ENCODE measurements at places on chromosomes 12 and 14. TPM values are rescaled to one million over a fixed set of nuclear protein-coding genes. Genes with fewer than 3 reads are reported as not detected.

- H3K4me3 ChIP-seq: peak overlapping the region; percentile 96
- peaks cover 42% of the 10 kb centered on the region for H3K4me1 ChIP-seq
- peaks cover 4% of the 10 kb centered on the region for H3K36me3 ChIP-seq
- H3K27ac ChIP-seq: peak overlapping the region; percentile 93
- no peaks in the 10 kb centered on the region for H3K27me3 ChIP-seq
These were observed 575 bp downstream of the TRAF3 start for GRCh38 chr14:102777711-102778337.

- H3K4me3 ChIP-seq: no peak overlapping the region
- H3K36me3 ChIP-seq: no peaks in the 10 kb centered on the region
- no peaks in the 10 kb centered on the region for H3K4me1 ChIP-seq
- no peak for DNase-seq
These were observed 151.2 kb downstream of the C12orf75 start for GRCh38 chr12:105481392-105482300.

- H3K4me3 ChIP-seq: no peak overlapping the region
- no peaks in the 10 kb centered on the region for H3K27me3 ChIP-seq
- no peaks in the 10 kb centered on the region for H3K36me3 ChIP-seq
These were observed 250.7 kb downstream of the RMST start for GRCh38 chr12:97713270-97713669.

- no peaks in the 10 kb centered on the region for H3K36me3 ChIP-seq
- H3K4me1 ChIP-seq: peaks cover 3% of the 10 kb centered on the region
- H3K27me3 ChIP-seq: peaks cover 43% of the 10 kb centered on the region
- no peak overlapping the region for H3K27ac ChIP-seq
- no peak for DNase-seq
- H3K4me3 ChIP-seq: no peak overlapping the region
These were observed 21.9 kb downstream of the DHRS2 start for GRCh38 chr14:23657959-23658470.

DNA sequence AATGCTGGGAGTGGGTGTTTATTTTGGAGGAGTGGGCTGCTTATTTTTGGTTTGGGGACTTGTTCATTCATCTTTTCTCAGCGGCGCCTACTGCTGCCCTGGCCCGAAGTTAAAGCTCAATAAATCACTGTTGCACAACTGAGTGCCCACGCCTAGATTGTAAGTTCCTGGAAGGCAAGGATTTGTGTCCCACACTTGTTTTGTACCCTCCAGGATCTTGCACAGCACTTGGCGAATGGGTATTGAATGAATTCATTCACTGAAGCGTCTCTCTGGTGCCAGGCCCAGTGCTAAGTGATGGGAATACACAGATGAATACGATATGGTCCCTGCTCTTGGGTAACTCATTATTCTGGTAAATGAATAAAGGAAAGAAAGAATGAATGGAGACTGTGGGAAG is 153.3 kb upstream of the PARP11 start:
- peaks cover 25% of the 10 kb centered on the region for H3K4me1 ChIP-seq
- peak overlapping the region; percentile 39 for H3K4me3 ChIP-seq
- H3K27ac ChIP-seq: no peak overlapping the region
- H3K27me3 ChIP-seq: peaks cover 5% of the 10 kb centered on the region
- no peak for DNase-seq
- no peaks in the 10 kb centered on the region for H3K36me3 ChIP-seq

DNA sequence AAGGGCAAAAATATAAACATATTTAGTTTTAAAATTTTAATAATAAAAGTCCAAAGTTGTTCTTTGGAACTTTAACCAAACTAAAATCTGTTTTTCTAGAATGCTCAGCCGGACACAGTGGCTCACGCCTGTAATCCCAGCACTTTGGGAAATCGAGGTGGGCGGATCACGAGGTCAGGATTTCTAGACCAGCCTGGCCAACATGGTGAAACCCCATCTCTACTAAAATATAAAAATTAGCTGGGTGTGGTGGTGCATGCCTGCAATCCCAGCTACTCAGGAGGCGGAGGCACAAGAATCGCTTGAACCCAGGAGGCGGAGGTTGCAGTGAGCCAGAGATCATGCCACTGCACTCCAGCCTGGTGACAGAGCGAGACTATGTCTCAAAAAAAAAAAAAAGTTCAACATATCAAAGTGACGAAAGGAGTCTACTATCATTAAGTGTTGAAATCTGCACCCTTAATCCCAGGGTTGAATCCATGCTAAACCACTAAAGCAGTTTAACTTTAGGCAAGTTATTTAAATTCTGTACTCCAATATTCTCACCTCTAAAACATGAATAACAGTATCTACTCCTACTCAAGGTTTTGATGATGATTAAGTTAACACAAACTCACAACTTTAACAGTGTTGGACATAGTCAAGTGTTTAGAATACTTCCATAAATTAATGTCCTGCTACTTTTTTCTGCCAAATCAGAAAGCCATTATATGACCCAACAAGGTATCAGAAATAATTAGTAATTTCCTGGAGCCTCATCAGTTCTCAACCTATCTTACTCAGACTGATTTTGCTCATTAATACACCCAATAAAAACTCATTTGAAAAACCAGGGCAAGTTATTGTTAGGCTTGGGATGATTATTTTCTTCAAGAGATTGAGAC is 11.0 kb downstream of the HNRNPC start:
- DNase-seq: no peak
- peak overlapping the region; percentile 100 for H3K27ac ChIP-seq
- H3K36me3 ChIP-seq: peaks cover 13% of the 10 kb centered on the region
- no peaks in the 10 kb centered on the region for H3K27me3 ChIP-seq
- peaks cover 59% of the 10 kb centered on the region for H3K4me1 ChIP-seq
- peak overlapping the region; percentile 85 for H3K4me3 ChIP-seq

DNA sequence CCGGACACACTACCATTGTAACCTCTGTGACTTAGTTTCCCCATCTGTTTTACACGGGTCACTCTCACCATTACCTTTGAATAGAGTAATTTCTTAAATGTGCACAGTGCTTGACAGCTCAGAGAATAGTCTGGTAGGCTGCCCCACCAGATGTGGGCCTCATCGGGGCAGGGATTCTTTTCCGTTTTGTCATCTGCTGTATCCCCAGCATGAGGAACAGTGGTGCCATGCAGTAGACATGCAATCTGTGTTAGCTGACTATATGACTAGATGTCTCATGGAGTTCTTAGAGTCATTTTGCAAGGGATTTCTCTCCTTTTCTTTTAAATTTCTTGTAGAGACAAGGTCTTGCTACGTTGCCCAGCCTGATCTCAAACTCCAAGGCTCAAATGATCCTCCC is 44.9 kb upstream of the PLEKHG3 start:
- peaks cover 10% of the 10 kb centered on the region for H3K4me1 ChIP-seq
- H3K27ac ChIP-seq: no peak overlapping the region
- H3K4me3 ChIP-seq: peak overlapping the region; percentile 71
- H3K27me3 ChIP-seq: peaks cover 45% of the 10 kb centered on the region
- H3K36me3 ChIP-seq: peaks cover 4% of the 10 kb centered on the region
- no peak for DNase-seq

The FOXG1 gene
- total RNA-seq: not detected

GRCh38 chr12:103884316-103884715 is 43.3 kb upstream of the NT5DC3 start:
- H3K4me3 ChIP-seq: no peak overlapping the region
- H3K4me1 ChIP-seq: peaks cover 19% of the 10 kb centered on the region
- no peak overlapping the region for H3K27ac ChIP-seq
- no peaks in the 10 kb centered on the region for H3K27me3 ChIP-seq
- no peak for DNase-seq
- no peaks in the 10 kb centered on the region for H3K36me3 ChIP-seq

- H3K27ac ChIP-seq: peak overlapping the region; percentile 84
- no peaks in the 10 kb centered on the region for H3K36me3 ChIP-seq
- no peak for DNase-seq
- peak overlapping the region; percentile 52 for H3K4me3 ChIP-seq
These were observed 59.8 kb downstream of the PLEKHG3 start for GRCh38 chr14:64763801-64764621.

The TAS2R10 gene
- total RNA-seq: not detected

DNA sequence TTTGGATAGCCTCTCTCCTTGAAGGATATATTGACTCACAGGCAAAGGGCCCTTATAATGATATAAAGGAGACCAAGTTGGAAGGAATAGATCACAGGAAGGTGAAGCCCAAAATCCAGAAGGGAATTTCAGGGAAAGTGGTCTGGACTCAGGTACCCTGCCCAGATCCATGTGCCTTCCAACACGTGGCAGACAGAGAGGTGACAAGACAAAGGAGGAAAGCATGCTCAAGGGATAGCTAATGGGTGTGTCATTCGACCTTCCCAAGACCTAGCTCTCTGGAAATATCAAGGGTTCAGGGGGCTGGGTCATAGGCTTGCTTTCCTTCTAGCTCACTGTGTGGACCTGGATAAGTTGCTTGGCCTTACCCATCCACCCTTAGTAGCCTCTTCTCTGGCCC is 214.3 kb downstream of the ZFP36L1 start:
- DNase-seq: no peak
- H3K4me3 ChIP-seq: no peak overlapping the region
- H3K27ac ChIP-seq: no peak overlapping the region
- no peaks in the 10 kb centered on the region for H3K36me3 ChIP-seq

GRCh38 chr14:24416932-24417619 is 12.4 kb downstream of the CBLN3 start:
- H3K4me1 ChIP-seq: peaks cover 4% of the 10 kb centered on the region
- peaks cover 2% of the 10 kb centered on the region for H3K36me3 ChIP-seq
- DNase-seq: no peak
- H3K4me3 ChIP-seq: no peak overlapping the region

The PPFIA2 gene
- total RNA-seq: not detected

GRCh38 chr14:29233188-29233587 is 466.6 kb downstream of the FOXG1 start:
- H3K27me3 ChIP-seq: no peaks in the 10 kb centered on the region
- H3K36me3 ChIP-seq: no peaks in the 10 kb centered on the region
- no peak overlapping the region for H3K4me3 ChIP-seq
- H3K4me1 ChIP-seq: no peaks in the 10 kb centered on the region

The CCND2 gene
- total RNA-seq: 225 TPM

GRCh38 chr14:73738518-73739173 is 24.5 kb upstream of the PNMA1 start:
- peaks cover 37% of the 10 kb centered on the region for H3K4me1 ChIP-seq
- DNase-seq: no peak
- H3K27ac ChIP-seq: peak overlapping the region; percentile 93
- H3K36me3 ChIP-seq: peaks cover 4% of the 10 kb centered on the region
- no peaks in the 10 kb centered on the region for H3K27me3 ChIP-seq

The SCYL2 gene
- total RNA-seq: 30.2 TPM

The RPS6KA5 gene
- 35.4 TPM for total RNA-seq

DNA sequence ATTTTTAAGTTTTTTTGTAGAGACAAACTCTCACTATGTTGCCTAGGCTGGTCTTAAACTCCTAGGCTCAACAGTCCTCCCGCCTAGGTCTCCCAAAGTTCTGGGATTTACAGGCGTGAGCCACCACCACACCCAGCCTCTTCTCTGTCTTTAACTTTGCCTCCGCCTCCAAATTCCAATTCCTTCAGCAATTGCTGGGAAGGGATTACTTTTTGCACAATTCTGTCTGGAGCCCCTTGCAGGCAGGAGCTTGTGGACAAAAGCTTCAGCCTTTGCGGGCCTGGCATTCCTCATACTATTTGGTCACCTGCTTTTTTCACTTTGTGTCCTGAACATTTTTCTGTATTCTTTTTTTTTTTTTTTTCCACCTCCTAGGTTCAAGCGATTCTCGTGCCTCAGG is 26.0 kb downstream of the SH2B3 start:
- H3K4me1 ChIP-seq: peaks cover 82% of the 10 kb centered on the region
- DNase-seq: no peak
- no peaks in the 10 kb centered on the region for H3K27me3 ChIP-seq
- H3K36me3 ChIP-seq: no peaks in the 10 kb centered on the region
- peak overlapping the region; percentile 95 for H3K4me3 ChIP-seq

The DPF3 gene
- 1.2 TPM for total RNA-seq

DNA sequence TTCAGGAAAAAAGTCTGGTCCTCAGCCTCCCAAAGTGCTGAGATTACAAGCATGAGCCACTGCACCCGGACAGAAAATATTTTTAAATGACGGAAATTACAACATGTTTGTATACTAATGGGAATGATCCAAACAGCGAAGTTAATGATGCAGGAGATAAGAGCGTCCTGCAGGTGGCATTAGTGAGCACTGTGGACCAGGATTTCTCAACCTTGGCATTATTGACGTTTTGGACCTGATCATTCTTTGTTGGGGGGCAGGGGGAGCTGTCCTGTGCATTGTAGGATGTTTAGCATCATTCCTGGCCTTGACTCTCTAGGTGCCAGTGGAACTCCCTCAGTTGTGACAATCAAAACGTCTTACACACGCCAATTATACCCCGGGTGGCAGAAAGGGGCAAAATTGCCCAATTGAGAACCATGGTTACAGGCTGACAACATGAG is 34.1 kb downstream of the SCFD1 start:
- H3K27me3 ChIP-seq: no peaks in the 10 kb centered on the region
- no peak overlapping the region for H3K27ac ChIP-seq
- no peaks in the 10 kb centered on the region for H3K4me1 ChIP-seq

DNA sequence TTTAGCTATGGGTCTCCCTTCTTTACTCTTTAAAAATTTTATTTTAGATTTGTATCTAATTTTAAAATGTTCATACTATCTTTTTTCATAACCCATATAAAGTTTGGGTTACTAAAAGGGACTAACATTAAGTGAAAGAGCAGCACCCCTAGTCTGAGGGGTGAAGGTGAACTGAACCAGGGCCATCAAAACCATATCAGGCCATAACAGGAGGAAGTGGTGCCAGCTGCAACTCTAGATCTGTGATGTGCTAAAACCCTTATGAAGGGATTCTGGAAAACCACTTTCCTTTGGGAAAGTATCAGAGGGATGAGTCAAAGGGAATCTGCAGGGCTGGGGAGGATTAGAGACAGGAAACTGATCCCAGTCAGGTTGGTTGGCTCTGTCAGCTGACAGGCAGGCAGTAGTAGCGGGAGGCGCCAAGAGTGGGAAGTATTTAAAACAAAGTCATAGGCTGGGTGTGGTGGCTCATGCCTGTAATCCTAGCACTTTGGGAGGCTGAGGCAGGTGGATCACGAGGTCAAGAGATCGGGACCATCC is 162.5 kb downstream of the PPM1H start:
- H3K27me3 ChIP-seq: no peaks in the 10 kb centered on the region
- peak overlapping the region; percentile 3 for H3K27ac ChIP-seq
- no peak overlapping the region for H3K4me3 ChIP-seq
- H3K36me3 ChIP-seq: no peaks in the 10 kb centered on the region
- DNase-seq: no peak

- no peaks in the 10 kb centered on the region for H3K4me1 ChIP-seq
- no peak overlapping the region for H3K27ac ChIP-seq
- no peaks in the 10 kb centered on the region for H3K36me3 ChIP-seq
- H3K4me3 ChIP-seq: no peak overlapping the region
- H3K27me3 ChIP-seq: no peaks in the 10 kb centered on the region
These were observed 456.2 kb upstream of the MGAT4C start for GRCh38 chr12:86712425-86712843.

DNA sequence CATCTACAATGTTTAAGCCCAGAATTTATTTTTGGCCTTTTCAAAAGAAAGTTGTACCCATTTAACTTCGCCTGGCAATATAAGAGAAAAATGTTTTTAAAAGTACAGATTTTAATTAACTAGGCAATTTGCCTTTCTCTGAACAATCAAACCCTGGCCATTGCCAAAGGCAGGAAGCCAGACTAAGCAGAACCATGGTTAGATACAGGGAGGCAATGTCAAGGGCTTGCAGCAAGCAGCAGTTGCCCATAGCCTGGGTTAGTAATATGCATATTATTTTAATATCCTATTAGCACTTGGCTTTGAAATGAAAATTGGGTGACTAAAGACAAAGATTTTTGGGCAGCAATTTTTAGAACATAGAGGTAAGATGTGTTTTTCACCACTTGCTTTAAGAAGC is 51.1 kb upstream of the FRMD6 start:
- peaks cover 58% of the 10 kb centered on the region for H3K27me3 ChIP-seq
- no peaks in the 10 kb centered on the region for H3K36me3 ChIP-seq
- no peak for DNase-seq
- H3K27ac ChIP-seq: no peak overlapping the region
- H3K4me3 ChIP-seq: no peak overlapping the region

The MIS18BP1 gene
- total RNA-seq: 53.8 TPM

- H3K27me3 ChIP-seq: no peaks in the 10 kb centered on the region
- no peak overlapping the region for H3K27ac ChIP-seq
- no peaks in the 10 kb centered on the region for H3K36me3 ChIP-seq
- no peak for DNase-seq
These were observed 11.8 kb upstream of the TUBA1C start for GRCh38 chr12:49253033-49253623.
